D341Med (cell line): ENCODE measurements at places on chromosomes 2 and 18.
A peak's percentile ranks its signal among the peaks of the same experiment; 100 is the strongest.

DNA sequence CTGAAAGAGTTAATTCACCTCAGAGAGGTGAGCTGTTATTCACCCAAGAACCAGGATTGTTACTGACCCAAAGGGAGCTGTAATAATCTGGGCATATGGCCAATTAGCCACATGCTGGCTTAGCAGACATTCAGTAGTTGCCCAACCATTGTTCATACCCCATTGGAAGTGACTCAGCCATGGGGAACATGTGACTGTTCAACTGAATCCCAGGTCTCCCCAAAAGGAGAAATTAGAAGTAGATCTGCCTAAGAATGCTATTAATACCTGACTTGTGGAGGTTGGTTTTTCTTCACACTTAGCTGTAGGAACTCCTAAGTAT, 272.6 kb upstream of the UBE2E3 start:
- DNase-seq: peak; percentile 16

GRCh38 chr2:165610591-165611029, 141.1 kb downstream of the CSRNP3 start:
- DNase-seq: no peak

DNA sequence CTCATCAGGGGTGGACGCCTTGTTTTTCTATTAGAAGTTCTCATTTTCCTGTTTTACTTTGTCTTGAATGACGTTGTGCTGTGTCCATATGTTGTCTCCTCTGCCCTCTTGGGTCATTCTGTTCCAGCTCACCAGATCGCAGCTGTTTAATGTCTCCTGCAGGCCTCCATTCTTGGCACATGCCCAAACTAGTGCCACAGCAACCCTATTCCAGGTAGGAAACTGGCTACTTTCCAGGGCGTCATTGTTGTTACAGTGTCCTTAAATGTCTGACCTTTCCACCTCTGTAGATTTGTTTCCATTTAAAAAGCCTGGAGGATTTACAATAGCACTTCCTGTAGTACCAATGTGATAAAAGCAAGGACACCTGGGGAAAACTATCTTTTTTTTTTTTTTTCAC, 500.7 kb downstream of the METTL4 start:
- DNase-seq: no peak

DNA sequence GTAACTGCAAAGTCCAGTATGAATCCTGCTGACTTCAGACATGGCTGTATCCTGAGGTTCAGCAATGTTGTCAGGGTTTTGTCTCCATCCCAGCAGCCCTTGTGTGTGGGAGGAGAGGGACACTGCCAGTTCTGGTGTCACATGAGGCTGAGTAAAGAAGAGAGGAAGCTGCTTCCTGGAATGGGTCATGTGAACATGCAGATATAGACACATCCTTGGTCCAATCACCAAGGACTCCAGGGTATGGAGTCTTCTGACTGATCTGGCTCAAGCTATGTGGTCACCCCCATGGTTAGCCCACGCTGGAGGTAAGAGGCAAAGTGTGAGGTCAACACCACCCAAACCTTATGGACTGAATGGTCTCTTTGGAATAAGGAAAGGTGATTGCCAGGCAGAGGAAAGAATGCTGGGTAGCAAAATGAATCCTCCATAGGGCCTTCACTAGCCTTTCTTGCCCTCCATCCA, 134.4 kb upstream of the SLC1A4 start:
- DNase-seq: no peak

DNA sequence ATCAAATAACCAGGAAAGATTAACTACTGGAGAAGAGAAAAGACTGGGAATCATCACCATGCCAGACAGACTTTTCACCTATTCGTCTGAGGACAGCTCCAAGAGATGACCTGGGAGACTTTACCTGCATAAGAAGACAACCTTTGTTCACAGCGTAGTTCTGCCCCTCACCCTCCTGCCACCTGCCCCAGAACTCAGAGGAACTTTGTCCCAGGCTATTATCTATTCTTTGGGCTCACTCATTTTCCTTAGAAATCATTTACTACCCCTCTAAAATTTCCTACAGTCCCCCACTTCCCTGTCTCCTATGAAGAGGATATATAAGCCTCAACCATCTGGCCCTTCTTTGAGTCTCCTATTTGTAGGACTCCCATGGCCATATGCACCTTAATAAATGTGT, 19.3 kb upstream of the COPS8 start:
- DNase-seq: no peak

DNA sequence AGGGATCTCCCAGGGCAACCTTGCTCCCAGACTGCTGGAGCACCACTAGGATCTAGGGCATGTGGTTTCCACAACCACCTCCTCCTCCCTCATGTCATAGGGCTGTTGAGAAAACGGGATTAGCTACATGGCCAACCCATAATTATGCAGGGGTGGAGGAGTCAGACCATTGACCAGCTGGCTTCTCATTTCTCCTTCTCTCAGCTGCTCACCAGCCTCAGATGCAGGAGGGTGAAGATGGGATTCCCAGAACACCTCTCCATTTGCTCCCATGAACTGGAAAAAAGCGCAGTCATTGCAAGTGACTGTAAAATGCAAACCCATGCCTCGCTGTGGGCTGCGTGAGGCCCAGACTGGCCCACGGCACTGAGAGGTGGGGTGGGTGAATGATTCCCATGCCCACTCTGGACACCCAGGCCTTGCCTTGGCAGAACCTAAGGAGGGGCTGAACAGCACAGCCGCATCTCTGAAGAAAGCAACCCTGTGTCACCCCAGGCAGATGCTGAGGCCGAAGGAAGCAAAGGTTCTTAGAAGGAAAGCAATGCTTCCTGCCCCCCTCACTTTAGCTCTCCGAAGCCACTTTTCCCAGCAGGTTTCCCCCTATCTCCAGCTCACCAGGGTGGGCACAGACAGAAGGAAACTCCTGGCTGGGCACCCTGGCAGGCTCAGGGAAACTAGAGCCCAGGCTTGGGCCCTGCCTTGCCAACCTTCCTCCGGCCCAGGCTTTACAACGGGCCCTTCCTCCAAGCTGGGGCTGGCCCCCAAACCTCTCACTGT, 69.6 kb upstream of the RTN4 start:
- DNase-seq: peak; percentile 46

DNA sequence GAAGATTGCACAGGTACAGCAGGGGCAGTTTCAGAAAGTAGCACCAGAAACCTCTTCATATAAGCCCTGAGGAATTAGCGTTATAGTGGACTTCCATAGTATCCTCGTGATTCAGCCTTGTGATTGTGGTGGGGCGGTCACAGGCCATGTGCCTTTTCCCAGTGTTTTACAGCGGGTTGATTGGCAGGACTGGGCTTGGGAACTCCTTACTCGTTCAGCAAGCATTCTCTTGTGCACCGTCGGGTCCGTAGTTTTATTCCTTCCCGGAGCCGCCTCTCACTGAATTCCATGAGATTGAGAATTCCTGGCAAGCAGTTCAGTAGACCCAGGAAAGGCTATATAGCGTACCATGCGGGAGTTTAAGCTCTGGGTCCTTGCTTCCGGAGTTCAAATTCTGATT, 5.2 kb downstream of the COPS8 start:
- DNase-seq: no peak

GRCh38 chr2:26274058-26274613, 29.4 kb downstream of the HADHB start:
- DNase-seq: no peak

- DNase-seq: no peak
Observed at GRCh38 chr2:163801486-163801885, 65.7 kb upstream of the FIGN start.

DNA sequence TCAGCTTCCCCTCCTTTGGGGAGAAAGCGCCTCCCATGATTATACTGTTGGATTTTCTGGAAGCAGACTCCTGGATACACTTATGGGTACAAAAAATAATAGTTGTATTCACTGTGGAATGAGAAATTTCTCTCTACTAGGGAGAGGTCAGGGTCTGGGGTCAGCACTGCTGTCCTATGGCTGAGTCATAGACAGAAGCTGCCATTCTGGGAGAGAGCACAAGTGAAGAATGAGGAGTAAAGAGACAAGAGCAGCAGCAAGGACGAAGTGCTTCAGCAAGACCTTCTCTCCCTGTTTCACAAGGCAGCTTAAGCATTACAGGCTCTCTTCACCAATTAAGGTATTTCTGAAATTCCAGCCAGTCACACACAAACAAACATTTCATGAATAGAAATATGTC, 10.1 kb upstream of the UNC80 start:
- no peak for DNase-seq

- DNase-seq: no peak
Observed at GRCh38 chr2:72678024-72678423, 147.8 kb downstream of the EXOC6B start.

GRCh38 chr2:177675825-177676224, 283.3 kb downstream of the AGPS start:
- DNase-seq: no peak

DNA sequence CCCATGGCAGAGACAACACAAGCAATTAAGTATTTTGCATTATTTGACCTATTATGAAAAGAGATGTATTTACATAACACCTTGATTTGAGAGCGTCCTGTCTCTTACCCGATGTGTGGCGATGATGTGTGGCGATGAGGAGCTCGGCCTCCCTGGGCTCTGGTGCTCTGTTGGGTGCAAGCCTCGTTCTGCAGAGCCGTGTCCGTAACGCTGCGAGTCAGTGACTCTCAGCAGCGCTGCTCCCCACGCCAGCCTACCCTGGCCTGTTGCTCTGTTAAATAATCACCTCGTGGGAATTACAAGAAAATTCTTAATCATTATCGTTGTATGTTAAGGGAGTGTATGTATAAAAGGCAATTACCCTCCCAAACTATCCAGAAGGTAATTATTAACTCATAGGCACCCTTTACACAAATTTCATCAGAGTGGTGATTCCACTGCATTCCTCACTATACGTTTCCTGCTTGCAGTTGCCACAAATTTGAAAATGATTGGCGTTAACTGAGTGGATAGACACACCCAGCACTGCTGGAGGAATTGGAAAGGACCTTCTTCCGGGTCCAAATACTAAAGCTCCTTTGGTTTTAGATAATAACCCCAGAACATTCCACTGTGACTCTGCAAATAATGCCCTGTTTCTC, 52.0 kb upstream of the NFATC1 start:
- DNase-seq: no peak

GRCh38 chr18:26091047-26091630, 726 bp upstream of the SS18 start:
- DNase-seq: no peak

DNA sequence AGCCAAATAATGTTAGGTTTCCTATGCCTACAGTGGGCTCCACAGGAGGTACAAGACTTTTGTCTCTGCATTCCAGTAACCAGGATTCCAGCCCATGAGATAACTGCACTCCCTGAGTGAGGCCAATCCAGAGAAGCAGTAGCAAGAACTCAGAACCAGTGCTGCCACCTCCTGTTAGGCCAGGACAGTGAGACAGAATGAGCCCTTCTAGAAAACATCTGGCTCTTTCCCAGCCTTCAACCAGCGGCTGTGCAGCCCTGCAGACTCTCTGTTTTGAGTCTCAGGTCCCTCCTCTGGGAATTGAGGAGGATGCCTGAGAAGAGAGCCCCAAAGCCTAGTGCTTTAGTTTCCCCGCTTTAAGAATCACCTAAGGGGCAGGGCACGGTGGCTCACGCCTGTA, 44.2 kb downstream of the ARID5A start:
- DNase-seq: no peak
